ENCODE measurements at places on chromosomes 12 and 14. TPM values are rescaled to one million over a fixed set of nuclear protein-coding genes. Genes with fewer than 3 reads are reported as not detected.

DNA sequence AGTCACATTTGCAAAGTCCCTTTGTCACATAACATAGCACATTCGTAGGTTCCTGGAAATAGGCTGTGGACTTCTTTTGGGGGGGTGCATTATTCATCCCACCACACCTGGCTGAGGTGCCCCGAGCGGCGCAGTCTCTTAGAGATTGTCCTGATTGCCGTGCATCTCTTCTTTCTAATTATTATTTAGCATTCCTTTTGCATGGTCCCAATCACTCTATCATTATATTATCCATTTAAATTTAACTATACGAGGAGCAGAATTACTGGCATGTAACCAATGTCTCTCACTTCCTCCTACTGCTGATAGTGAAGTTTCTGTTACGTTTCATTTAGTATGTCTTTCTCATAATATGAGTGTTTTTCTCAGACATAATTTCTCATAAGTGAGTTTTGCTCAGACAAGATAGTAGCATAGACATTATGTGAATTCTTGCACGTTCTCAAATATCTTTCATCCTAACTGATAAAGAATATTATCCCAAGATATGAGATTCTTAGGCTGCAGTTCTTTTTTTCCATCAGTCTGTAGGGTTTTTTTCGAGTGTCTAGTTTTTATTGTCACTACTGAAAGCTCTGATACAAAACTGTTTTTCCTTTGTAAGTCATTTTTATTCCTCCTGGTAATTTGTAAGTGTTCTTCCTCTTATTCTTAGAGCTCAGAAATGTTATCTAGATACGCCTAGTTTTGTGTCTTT, 444.3 kb downstream of the NELL2 start:
- DNase-seq, result no peak

GRCh38 chr12:104520242-104520900, 63.6 kb downstream of the CHST11 start:
- no peak for DNase-seq

GPRC5D gene
- total RNA-seq, result not detected

CIT gene
- 73.7 TPM for total RNA-seq

DNA sequence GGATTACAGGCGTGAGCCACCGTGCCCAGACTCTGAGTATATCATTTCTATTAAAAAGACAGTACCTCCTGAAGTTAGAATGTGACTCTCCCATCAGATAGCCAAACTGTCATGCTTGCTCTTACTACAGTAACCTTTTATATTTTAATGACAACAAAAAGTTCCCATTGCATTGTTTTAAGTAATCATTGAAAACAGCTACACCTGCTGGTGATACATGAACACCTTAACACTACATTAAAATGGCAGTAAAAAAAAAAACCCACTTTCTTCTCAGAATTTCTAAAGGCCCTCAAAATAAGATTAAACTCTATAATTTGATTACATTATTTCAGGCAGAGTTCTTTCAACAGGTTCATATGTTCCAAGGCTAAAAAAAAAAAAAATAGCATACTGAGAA, 76.7 kb downstream of the SH2B3 start:
- no peak for DNase-seq

DENND5B gene
- total RNA-seq, result 7.2 TPM

GRCh38 chr12:63944586-63945228, 100.2 kb downstream of the SRGAP1 start:
- DNase-seq, result peak; percentile 96

DNA sequence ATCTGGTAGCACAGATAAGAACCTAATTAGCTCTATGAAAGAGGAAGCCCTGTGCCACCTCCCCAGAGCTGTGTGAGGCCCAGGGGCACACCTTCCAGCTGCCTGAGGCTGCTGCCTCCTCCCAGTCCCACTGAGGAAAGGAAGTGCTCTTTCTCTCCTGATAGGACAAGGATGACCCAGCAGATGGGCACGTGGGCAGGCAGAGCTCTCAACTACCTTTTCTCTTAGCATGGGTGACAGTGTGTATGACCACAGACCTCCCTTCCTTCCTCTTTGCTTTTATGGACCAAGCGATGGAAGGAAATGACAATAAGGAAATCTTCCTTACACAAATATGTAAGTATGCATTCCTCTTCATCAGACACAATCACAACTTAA, 127.6 kb upstream of the AMIGO2 start:
- DNase-seq, result no peak

GRCh38 chr14:34093883-34094282, 143.0 kb upstream of the EGLN3 start:
- DNase-seq, result no peak

ACRBP gene
- 3.6 TPM for total RNA-seq

- no peak for DNase-seq
Observed at GRCh38 chr12:105848286-105848685, 290.5 kb downstream of the NUAK1 start.

DNA sequence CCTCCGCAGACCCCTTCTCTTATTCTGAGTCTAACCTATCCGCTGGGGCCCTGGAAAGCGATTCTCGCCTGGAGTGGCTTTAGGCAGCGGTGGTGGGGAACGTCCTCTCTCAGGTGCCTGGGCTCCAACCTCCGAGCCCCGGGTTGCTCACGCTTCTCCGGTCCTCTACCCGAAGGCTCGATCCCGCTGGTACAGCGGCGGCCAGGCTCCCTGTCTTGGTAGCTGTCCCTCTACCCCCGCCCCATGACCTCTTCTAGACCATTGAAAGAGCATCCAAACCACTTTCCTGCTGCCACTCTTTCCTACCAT, 505 bp upstream of the HEBP1 start:
- DNase-seq, result no peak

GRCh38 chr12:110345176-110345661, 58.3 kb downstream of the ANAPC7 start:
- DNase-seq, result peak; percentile 67

DNA sequence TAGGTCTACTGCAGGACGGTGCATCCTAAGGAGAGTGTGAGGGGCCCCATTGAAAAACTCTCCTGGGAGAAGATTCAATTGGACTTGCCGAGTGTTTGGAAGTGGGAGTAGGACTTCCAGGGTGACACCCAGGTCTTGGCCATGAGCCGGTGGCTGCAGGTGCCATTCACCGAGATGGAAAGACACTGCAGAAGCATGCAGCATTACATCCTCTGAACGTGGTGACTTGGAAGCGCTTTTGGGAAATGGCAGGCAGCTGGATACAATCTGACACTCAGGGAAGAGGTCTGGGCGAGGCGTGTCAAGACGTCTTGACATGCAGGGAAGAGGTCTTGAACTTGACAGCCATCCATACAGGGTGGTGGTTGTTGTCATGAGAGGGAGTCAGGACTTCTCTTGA, 126.9 kb downstream of the PAPOLA start:
- DNase-seq, result no peak

VPS37B gene
- total RNA-seq, result 30.2 TPM

MAP3K9 gene
- 6.4 TPM for total RNA-seq

AICDA gene
- total RNA-seq, result not detected

GRCh38 chr12:130880411-130880885, 8.6 kb downstream of the RAN start:
- DNase-seq, result no peak

- peak; percentile 29 for DNase-seq
Observed at GRCh38 chr14:95294834-95295599, 24.7 kb downstream of the CLMN start.

FOXG1 gene
- total RNA-seq, result 0.09 TPM

BTG1 gene
- 23.2 TPM for total RNA-seq

DNA sequence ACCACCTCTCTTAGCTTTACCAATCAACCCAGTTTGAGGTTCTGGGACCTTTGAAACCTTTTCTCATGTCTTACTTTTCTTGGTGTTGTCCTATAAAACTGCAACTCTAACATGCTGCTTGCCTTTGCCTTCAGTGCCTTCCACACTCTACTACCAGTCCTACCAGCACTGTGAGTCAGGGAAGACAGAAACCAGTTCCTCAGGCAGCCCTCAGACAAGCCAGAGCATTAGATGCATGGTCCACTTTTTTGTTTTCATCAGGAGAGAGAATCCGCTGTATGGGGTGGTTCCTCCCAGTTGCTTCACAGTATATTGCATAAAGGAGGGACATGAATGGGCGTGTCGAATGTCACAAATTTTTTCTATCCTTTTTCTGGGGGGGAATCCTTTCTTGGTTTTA, 17.3 kb upstream of the KLRB1 start:
- DNase-seq, result no peak

GRCh38 chr12:3294481-3294911, 196.5 kb upstream of the PRMT8 start:
- DNase-seq, result no peak

DNA sequence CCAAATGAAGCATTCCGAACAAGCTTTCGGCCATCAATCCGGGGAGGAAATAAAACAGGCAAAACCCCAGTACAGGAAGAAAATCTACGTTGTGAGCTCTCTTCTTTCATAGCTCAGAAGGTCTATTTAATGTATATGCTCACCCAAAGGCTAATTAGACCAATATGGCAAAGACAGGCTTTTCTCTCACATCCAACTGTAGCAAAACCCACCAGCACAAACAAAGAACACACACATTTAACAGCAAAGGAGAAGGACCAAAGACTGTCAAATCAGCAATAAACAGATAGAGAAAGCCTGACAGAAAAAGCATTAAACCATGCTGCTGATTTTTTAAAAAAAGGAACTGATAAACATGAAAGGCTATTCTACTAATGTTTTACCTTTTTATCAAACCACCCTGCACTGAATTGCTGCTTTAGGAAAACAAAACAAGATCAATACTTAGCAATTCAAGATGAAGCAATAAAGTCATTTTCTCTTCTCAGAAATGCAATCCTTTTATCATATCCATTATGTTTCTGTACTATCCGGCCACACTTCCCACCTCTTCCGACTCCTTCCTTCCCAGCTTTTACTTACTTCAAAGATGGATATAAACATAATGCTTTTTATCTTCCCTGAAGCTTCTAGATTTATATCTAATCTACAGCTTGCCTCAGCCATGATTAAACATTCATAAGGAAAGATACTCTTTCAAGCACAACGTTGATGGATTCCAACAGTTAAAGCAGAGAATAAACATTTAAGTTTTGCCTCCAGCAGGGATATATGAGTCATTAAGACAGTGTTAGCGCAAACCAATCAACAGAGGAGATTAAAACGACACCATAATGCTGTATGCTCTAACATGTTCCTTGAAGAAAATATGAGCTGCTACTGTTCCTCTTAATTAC, 74.6 kb upstream of the BBS10 start:
- peak; percentile 85 for DNase-seq

LALBA gene
- not detected for total RNA-seq

GRCh38 chr12:102781117-102781516, 135.9 kb downstream of the PAH start:
- no peak for DNase-seq

CLEC7A gene
- 0.28 TPM for total RNA-seq

HHIPL1 gene
- 0.15 TPM for total RNA-seq

SLC38A4 gene
- total RNA-seq, result 0.42 TPM

TAS2R30 gene
- 3.5 TPM for total RNA-seq

SLC25A47 gene
- not detected for total RNA-seq

DNA sequence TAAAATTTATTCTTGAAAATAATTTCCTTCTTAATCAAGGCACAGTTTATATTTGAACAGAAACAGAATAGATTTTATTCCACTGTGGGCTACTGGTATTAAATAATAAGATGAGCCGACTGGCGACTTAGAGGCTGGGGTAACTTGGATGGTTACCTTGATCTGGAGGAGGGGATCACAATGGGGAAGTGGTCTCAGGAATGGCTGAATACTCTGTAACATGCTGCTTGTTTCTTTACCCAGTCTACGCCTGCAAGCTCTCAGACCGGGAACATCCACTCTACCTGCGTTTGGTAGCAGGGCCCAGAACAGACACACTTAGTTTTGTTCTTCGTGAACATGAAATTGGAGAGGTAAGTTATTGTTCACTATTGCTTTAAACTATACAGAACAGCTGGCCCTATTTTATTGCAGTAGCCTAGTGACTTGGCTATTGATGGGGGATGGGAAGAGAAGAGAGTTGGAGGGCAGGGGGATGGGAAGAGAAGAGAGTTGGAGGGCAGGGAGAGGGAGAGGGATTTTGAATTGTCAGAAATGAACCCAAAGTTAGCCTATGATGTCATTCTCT, 67.9 kb downstream of the GNS start:
- DNase-seq, result no peak

DNA sequence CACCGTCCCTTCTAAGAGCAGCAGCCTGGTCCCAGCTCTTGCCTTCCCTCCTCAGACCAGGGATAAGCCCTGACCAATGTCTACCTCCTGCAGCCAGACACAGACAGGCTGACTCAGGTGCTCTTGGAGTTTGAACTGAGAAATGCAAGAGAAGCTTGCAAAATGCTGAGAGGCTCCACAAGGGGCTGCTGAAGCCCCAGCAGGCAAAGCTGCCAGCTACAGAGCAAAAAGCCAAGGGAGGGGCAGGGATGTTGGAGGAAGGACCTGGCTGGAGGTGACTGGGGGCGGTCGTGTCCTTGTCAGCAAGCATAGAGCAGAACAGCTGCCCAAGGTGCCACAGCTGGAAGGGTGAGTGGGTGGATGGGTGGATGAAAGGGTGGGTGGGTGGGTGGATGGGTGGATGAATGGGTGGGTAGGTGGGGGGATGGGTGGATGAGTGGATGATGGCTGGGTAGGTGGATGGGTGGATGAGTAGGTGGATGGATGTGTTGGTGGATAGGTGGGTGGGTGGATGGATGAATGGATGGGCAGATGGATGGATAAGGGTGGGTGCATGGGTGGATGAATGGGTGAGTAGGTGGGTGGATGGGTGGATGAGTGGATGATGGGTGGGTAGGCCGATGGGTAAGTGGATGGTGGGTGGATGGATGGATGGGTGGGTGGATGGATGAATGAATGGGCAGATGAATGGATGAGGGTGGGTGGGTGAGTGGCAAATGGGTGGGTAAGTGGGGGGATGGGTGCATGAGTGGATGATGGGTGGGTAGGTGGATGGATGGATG, 4.0 kb upstream of the INF2 start:
- DNase-seq, result no peak

NTS gene
- 0.24 TPM for total RNA-seq

- DNase-seq, result no peak
Observed at GRCh38 chr14:40989260-40989659, 617.4 kb upstream of the LRFN5 start.

DNA sequence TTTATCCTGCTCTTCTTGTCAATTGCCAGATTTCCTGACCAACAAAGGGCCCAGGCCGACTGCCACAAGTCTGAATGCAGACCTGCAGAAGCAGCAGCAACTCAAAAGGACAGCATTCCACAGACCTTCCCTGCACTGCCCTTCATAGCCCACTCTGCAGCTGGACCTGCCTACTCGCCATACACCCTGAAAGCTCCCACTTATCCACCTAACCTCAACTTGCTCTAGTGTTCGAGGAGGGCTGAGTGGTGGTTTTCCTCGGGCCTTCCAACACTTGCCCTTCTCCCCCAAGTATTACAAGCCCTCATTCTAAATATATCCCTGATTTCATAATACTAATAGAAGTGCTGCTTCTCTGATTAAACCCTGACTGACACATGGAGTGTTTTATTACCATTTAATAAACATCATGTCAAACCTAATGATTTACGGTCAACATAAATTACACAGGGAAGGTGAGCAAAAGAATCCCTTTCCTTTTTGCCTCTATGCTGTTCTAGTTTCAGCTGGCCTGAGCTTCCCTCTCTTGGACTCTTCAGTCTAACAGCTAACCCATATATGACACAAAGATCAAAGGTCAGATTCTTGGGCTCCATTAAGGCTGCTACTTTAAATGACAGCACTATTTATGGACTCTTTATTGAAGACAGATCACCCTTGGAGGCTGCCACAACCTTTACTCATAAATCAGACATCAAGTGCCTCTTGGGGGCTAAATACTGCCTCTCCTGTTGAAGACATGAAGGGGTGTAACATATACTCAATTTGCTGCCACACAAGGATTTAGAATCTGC, 1546.9 kb upstream of the TMEM132C start:
- no peak for DNase-seq

Data from A673 (cell line).